Stimulated activated CD4-positive, alpha-beta T cell treated with anti-CD3 and anti-CD28 coated beads, Interleukin-12 subunit alpha, Interleukin-12 subunit beta, amount 100 ng/mL, for 24 hours (primary cell): ENCODE measurements at places on chromosomes 1 and 21.

DNA sequence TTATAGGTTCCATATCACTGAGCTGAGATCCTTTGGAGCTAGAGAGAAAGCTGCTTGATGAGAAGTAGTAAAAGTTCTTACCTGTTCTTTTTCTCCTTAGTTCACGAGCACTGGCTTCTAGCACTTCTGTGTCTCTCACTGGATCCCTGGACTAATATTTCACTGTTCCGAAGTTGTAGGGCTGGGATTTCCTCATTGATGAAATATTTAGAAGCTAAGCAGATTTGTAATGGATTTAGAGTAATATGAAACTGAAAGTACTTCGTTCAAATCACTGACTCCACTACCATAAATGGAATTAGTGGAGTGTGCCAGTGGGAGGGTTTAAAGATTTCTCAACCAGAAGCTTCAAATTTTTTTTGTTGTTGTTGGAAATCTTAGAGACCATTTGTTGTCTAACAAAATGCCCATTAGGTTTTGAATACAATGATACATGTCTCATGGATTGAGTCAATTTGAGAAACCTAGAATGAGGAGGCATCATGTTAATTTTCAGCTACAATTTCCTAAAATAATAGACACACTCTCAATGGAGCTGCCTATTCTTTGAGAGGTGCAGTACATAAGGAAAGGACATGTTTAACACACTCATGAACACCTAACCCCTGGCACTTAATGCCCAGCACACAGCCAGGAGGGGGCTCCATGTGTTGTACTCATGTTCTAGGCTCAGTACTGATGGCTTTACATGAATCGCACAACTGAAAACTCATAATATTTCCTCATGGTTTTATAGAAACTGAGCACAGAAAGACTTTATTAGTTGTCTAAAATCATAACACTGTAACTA, at the start of gene GBP1:
Gene GBP1, minus strand, starts transcription at position 130 of the 790 bp plus-strand sequence. CDS start 1,974 bp downstream, outside the sequence.
- no peak for DNase-seq

DNA sequence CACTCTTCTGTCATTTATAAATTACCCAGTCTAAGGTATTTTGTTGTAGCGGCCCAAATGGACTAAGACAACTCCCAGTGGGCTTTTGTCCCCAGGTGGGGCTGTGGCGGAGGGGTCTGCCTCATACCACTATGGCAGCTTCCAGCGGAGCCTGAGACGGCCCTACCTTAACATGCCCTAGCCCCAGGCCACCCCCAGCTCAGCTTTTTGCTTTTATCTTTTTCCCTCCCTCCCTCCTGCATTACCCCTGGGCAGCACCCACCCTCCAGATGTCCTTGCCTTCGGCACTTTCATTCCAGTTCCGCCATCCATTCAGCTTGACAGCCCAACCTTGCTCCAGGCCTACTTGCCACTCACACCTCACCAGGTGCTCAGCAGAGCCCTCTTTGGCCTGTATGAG, 307.3 kb downstream of the PTPRU start:
- DNase-seq, result no peak

- no peak for DNase-seq
Observed at GRCh38 chr1:202047977-202048376, 37.6 kb downstream of the ELF3 start.

GRCh38 chr21:31922881-31923280, 50.1 kb downstream of the HUNK start:
- DNase-seq, result no peak

GRCh38 chr1:30888391-30888790, 20.2 kb downstream of the SDC3 start:
- no peak for DNase-seq

DNA sequence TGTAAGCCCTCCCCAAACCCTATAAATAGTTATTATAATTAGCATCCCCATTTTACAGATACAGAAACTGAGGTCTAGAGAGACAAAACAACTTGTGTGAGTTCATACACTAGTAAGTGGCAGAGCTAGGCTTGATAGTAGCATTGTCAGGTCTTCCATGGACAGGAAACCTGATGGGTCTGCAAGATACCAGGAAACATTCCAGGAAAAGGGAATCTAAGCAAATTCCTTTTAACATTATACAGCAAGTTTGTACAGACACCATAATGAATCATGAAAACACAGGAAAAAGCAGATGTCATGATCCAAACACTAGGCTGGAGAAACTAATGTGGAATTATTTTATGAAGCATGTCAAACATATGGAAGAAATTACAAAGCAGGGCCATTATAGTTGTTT, 89.1 kb upstream of the KCNK2 start:
- no peak for DNase-seq

- DNase-seq, result no peak
Observed at GRCh38 chr21:31498985-31499384, 154.9 kb upstream of the TIAM1 start.

DNA sequence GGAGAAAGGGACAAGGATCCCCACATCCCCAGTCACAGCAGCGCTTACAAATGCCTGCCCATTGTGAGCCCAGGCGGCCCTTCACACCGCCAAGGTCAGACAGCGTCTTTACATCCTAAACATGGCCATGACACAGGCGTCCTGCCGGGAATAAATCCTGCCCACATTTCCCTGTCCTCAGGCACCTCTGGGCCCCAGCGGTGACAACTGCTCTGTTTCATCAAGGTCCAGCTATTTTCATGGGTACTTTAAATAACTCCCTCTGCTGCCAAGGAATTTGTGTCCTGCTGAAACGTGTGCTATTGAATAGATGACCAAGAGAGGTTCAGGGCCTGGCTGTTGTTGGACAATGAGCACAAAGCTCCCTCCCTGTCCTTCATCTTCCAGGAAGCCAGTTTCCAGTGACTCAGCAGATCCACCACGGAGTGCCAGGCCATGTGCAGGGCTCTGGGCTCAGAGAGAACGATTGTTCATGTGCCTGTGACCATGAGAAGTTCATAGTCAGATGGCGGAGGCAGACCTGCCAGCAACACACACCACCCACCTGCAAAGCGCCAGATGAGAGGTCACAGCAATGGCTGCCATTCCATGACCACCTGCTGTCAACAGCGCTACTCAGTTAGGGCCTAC, 195.8 kb downstream of the MATN1 start:
- no peak for DNase-seq

GRCh38 chr1:14267991-14268390, 330.5 kb upstream of the KAZN start:
- DNase-seq, result no peak

- no peak for DNase-seq
Observed at GRCh38 chr1:9059891-9060744, 9.3 kb downstream of the SLC2A5 start.

DNA sequence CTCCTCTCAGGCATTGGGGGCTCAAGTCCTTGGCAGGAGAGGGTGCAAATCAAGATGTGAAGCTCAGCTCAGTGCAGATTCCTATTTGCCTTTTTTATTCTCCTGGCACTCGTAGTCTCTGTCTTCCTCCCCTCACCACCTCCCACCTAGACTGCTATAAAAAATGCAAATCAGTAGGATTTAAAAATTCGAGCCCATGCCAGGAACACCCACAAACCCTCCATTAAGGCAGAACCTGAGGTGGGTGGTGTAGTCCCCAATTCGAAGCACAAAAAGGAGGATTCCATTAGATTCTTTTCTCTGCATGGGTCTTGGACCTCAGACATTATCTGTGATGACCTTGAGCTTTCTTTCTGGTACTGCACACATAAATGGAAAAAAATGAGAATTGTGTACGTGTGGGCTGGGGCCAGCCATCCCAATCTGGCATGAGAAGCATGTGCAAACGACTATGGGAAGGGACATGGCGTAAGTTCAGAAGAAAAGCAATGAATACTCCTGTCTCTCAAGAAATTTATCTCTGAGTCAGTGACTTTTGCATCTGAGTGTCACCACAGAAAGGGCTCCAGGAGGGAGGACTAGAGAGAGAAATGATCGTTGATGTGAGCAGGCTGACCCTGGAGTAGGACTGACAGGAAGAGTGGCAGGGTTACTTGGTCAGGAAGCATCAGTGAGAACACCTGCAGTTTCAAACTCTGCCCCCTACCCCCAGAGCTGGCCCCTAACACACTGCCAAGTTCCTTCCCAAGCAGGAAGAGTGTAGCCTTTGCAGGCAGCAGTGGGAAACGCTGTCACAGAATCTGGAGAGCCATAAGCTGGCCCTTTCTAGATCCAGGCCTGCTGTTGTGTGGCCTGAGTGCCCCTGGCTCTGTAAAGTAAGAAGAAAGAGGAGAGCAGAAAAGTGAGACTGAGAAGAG, 1.7 kb downstream of the INKA2 start:
- DNase-seq, result no peak

DNA sequence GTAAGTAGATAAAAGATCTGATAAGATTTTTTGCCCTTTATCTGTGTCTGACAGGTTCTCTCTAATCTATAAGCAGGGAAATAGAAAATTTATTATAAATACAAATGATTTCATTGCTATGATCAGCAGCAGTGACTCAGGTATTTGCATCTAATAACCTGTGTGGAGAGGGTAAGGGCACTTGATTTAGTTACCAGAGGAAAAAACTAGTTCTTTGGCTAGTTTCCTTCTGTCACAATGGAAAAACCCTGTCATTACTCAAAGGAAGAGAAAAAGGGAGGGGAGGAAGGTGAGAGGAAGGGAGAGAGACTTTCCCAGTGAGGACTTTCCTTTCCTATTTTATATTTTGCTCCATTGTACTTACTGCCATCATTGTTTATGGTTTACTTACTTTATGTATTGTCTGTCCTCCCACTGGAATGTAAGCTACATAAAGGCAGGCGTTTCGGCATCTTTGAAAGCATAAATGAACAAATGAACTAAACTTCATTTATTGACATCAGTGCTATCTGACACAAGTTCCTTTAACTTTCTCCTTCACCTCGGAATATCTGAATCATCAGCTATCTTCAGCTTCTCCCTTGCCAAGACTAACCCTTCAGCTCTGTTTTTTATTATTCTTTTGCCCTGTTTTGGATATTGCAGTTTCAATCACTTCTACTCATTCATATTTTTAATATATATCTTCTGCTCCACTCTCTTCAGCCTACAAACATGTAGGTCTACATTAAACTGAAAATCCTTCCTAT, 34.9 kb downstream of the WDR3 start:
- no peak for DNase-seq

GRCh38 chr21:46189959-46190490, 5.8 kb upstream of the SPATC1L start:
- no peak for DNase-seq

GRCh38 chr1:114428083-114428754, 82.8 kb downstream of the TRIM33 start:
- no peak for DNase-seq

DNA sequence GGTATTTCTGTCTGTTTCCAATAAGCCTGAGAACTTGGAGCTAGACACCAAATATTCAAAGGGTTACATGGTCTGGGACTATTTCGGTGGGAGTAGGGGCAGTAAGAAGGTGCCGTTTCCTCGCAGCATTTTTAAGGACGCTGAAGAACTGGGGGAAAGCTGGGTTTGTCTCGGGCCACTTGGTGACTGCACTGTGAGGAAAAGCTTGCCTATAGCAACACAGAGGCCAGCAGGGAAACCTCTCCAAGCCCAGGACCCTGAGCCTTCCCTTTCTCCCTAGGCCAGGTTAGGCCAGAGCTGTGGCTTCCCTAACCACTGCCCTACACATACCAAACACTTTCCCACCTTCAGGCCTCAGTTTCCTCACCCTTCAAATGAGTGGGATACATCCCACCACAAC, 3.3 kb downstream of the GLIS1 start:
- no peak for DNase-seq

- no peak for DNase-seq
Observed at GRCh38 chr21:36104317-36105300, 30.3 kb upstream of the CBR3 start.

DNA sequence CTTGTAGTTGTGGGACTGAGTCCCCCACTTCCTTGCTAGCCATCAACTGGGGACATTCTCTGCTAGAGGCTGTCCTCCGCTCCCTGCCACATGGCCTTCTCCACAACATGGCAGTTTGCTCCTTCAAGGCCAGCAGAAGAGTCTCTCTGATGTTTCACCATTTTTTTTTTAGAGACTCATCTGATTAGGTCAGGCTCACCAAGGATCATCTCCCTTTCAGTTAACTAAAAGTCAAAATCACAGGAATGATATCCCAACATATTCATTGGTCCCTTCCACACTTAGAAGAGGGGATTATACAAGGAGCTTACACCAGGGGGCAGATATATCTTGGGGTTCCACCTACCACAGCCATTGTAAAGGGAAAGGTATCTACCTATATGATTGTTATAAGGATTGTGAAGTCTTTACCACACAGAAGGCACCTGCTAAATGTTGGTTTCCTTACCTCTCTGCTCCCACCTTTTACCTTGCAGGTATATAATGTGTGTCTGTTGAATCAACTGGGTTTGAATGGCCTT, 23.3 kb downstream of the RIMKLA start:
- no peak for DNase-seq

DNA sequence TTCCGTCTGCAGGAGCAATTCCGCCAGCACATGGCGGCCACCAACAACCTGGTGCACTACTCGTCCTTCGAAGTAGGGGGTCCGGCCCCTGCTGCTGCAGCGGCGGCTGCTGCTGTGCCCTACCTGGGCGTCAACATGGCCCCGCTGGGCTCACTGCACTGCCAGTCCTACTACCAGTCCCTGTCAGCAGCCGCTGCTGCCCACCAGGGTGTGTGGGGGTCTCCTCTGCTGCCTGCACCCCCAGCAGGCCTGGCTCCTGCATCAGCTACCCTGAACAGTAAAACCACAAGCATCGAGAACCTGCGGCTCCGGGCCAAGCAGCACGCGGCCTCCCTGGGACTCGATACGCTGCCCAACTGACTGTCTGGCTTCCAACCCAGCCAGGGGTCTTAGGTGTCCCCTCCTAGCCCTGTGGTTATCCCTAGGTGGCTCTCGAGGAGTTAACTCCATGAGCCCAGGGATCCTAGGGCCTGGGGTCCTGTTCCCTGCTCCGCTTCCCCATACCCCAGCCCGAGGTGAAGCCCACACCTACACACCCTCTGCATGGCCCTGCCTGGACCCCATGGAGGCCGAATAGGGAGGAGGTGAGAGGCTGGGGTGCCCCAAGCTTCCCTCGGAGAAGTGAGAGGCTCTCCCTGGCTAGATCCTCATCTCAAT, 22.6 kb downstream of the DMBX1 start:
- no peak for DNase-seq

DNA sequence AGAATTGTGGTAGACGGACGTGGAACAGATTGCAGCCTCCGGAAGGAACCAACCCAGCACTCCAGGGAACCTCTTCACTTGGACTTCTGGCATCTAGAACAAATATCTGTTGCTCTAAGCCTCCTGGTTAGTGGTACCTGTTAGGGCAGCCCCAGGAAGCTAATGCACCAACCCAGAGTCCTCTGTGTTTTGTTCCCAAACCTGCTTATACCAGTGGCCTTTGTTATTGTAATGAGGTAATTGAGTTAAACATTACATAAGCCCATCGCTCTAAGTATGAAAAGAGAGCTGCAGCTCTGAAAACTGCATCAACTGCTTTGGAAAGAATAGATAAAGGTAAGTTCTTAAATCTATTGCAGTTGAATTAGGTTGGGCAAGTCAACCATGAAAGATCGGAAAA, 516.7 kb downstream of the NPHP4 start:
- DNase-seq, result no peak
